ENCODE measurements at places on chromosomes 7 and 10.

DNA sequence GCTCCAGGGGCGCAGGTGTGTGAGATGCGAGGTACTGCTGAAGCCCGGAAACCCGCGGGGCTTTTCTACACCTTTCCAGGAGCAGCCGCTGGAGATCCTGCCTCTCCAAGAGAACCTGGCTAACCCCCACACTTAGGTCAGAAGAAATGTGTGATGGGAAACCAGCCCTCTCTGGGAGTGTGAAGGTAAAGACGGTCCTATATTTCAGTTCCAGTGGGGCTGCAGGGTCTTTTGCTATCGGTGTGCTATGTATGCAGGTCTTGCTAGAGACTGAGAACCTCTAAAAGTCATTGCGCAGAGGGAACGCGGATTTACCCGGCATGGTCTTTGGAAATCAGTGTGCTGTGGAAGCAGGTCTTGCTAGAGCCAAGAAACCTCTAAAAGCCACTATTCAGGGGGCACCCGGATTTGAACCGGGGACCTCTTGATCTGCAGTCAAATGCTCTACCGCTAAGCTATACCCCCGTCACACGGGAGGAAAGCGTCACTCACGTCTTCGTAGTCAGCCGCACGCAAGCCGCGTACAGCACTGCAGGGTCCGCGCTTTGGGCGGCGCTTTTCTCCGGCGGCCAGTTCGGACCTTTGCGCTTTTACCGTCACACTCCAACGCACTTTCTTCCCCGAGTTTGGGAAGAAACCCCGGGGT is 46.0 kb downstream of the ZNF777 start:
- no peak for DNase-seq

GRCh38 chr10:57898231-57898630 is 369.5 kb downstream of the IPMK start:
- DNase-seq = no peak

- DNase-seq = no peak
Observed at GRCh38 chr7:21426286-21427181, 1.3 kb upstream of the SP4 start.

GRCh38 chr7:94015538-94015937 is 11.4 kb upstream of the BET1 start:
- no peak for DNase-seq

DNA sequence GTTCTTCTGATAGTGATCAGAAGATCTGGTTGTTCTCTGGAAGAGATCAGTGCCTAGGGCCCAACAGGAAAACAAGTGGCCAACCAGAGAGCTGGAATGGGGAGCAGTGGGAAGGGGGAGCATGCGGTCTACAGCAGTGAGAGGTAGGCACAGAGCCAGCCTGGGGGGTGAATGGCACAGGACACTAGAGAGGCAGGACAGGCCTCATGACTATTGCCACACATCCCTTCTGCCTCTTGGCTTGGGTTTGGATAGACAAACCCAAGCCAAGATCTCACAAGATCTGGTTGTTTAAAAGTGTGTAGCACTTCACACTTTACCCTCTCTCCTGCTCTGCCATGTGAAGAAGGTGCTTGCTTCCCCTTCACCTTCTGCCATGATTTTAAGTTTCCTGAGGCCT is 224.4 kb downstream of the ARHGAP12 start:
- DNase-seq = no peak
